ENCODE measurements at places on chromosomes 6 and 20.
A peak's percentile ranks its signal among the peaks of the same experiment; 100 is the strongest.

GRCh38 chr6:152121910-152122309, 314.4 kb downstream of the ESR1 start:
- no peak for DNase-seq

- no peak for DNase-seq
Measured at GRCh38 chr6:167162591-167162990, 4.8 kb upstream of the GPR31 start.

- DNase-seq = no peak
Measured at GRCh38 chr6:139165324-139165723, 30.4 kb downstream of the HECA start.

GRCh38 chr6:4451081-4451480, 315.7 kb upstream of the ECI2 start:
- no peak for DNase-seq

DNA sequence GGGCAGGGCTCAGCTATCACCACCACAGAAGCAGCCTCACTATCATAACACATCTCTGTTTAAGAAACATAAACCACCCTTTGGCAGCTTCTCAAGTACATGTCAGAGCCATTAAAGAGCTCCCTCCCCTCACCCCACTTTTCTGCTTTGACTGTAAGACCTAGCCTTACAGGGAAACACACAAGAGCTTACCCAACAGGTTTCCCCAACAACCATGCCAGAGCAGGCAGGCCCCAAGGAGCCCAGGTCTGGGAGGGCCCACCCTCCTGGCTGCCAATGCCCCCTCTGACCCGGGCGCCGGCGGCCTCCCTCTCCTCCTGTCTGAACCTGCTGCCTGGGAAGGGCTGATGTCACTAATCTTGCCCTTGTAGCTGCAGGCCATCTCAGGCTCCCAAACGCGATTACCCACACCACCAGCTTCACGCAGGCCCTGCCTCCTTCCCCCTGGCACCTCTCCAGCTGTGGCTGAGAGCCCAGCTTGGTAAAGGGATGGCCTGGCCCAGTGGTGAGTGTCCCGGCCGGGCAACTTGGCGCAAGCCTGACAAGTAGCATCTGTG, 402.0 kb downstream of the MAFB start:
- peak; percentile 98 for DNase-seq

Data from RWPE2 (cell line).